ENCODE measurements at places on chromosomes 2 and 18. TPM values are rescaled to one million over a fixed set of nuclear protein-coding genes. Genes with fewer than 3 reads are reported as not detected.

DNA sequence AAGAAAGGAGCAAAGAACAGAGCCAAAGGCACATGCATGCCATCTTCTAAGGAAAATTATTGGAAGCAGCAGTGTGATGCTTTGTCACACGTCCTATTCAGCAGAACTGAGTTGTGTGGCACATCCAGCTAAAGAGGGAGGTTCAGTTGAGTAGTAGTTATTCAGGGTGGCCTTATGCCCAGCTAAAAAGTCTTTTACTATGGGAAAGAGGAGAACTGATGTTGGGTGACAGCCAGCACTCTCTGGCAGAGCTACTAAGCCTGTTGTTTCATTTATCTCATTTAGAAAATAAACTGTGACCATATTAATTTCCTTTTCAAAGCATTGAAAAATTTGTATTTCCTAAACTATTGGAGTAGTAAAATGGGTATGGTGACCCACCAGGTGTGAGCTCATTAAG lies 18.5 kb downstream of the ITGA6 start:
- H3K4me3 ChIP-seq, result no peak overlapping the region
- H3K4me1 ChIP-seq, result no peaks in the 10 kb centered on the region
- H3K27me3 ChIP-seq, result peaks cover 38% of the 10 kb centered on the region

- H3K36me3 ChIP-seq, result peaks cover 59% of the 10 kb centered on the region
- DNase-seq, result no peak
- H3K4me1 ChIP-seq, result peaks cover 3% of the 10 kb centered on the region
- no peak overlapping the region for H3K4me3 ChIP-seq
- no peaks in the 10 kb centered on the region for H3K27me3 ChIP-seq
These were observed 85.9 kb downstream of the USP40 start for GRCh38 chr2:233480490-233481202.

GRCh38 chr2:217743966-217744761 lies 258.6 kb downstream of the TNS1 start:
- no peak for DNase-seq
- peaks cover 3% of the 10 kb centered on the region for H3K4me1 ChIP-seq
- no peak overlapping the region for H3K27ac ChIP-seq
- H3K36me3 ChIP-seq, result no peaks in the 10 kb centered on the region
- no peak overlapping the region for H3K4me3 ChIP-seq
- no peaks in the 10 kb centered on the region for H3K27me3 ChIP-seq

GRCh38 chr2:234032279-234032856 lies 18.1 kb upstream of the SPP2 start:
- no peak for DNase-seq
- no peaks in the 10 kb centered on the region for H3K36me3 ChIP-seq
- no peak overlapping the region for H3K4me3 ChIP-seq
- no peak overlapping the region for H3K27ac ChIP-seq
- H3K27me3 ChIP-seq, result peaks cover 52% of the 10 kb centered on the region

- no peak overlapping the region for H3K4me3 ChIP-seq
- no peaks in the 10 kb centered on the region for H3K27me3 ChIP-seq
- DNase-seq, result no peak
- H3K36me3 ChIP-seq, result peaks cover 7% of the 10 kb centered on the region
These were observed 81.3 kb downstream of the SCN3A start for GRCh38 chr2:165122521-165122920.

- no peak overlapping the region for H3K4me3 ChIP-seq
- no peaks in the 10 kb centered on the region for H3K4me1 ChIP-seq
- H3K27me3 ChIP-seq, result peaks cover 9% of the 10 kb centered on the region
These were observed 57.7 kb downstream of the INHBB start for GRCh38 chr2:120403676-120404075.

- H3K4me3 ChIP-seq, result peak overlapping the region; percentile 89
- H3K27ac ChIP-seq, result peak overlapping the region; percentile 95
- H3K27me3 ChIP-seq, result peaks cover 3% of the 10 kb centered on the region
- peaks cover 40% of the 10 kb centered on the region for H3K4me1 ChIP-seq
- H3K36me3 ChIP-seq, result peaks cover 17% of the 10 kb centered on the region
These were observed 144.1 kb downstream of the EVA1A start for GRCh38 chr2:75416420-75417342.

DNA sequence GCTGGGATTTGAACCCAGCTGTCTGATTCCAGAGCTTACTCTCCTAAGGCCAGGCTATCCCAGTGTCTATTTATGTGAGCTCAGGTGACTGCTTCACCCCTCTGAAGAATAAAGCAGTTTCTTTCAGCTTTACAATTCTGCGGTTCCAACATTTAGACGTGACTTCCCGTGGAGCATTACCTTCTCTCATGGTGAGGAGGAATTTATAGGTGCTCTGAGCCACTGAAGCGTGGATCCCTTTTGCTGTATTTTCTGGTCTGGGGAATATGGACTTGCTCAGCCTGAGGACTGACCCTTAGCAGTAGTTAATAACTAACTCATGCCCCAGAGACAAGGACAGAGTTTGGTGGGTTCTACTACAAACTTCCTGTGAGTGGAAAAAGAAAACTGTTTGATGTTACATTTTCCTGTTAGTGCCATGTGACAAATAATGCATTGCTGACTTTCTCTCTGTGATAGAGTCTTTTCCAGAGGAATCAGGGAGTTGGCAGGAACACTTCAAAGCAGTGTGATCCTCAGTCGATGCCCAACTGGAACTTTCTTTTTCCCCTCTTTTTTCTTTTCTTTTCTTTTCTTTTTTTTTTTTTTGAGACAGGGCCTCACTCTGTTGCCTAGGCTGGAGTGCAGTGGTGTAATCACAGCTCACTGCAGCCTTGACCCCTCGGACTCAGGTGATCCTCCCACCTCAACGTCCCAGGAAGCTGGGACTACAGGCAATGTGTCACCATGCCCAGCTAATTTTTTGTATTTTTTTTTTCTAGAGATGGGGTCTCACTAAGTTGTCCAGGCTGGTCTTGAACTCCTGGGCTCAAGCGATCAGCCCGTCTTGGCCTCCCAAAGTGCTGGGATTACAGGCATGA lies 21.9 kb downstream of the CASP10 start:
- H3K27me3 ChIP-seq, result no peaks in the 10 kb centered on the region
- H3K4me3 ChIP-seq, result no peak overlapping the region
- no peak for DNase-seq
- peaks cover 36% of the 10 kb centered on the region for H3K4me1 ChIP-seq
- H3K36me3 ChIP-seq, result peaks cover 30% of the 10 kb centered on the region

DNA sequence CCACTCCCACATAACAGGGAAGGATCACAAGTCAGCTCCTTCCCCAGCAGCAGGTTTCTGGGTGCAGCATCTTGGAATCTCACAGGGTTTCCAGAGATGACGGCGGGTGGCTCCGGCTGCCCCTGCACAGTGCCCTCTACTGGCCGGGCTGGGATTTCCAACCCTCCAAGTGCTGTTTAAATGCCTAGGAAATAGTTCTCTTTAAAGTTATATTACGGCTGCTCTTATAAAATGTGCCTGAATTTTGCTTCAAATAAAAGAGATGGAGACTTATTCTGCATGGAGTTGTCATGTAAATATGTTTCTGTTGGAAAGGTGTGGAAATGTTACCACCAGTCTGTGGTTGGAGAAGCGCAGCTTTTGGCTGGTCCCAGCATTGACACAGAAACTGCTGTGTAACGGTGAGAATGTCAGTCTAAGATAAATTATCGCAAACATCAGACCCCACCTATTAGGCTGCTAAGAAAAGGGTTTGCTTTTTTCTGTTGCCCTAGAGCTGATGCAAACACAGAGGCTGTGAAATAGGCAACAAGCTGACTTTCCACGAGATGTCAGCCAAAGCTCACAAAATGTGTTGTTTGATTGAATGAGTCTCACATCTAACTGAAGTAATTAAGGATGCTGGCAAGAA lies 3.3 kb upstream of the HJURP start:
- peaks cover 7% of the 10 kb centered on the region for H3K36me3 ChIP-seq
- no peak overlapping the region for H3K27ac ChIP-seq
- H3K4me3 ChIP-seq, result no peak overlapping the region
- H3K4me1 ChIP-seq, result peaks cover 22% of the 10 kb centered on the region
- H3K27me3 ChIP-seq, result peaks cover 5% of the 10 kb centered on the region

DNA sequence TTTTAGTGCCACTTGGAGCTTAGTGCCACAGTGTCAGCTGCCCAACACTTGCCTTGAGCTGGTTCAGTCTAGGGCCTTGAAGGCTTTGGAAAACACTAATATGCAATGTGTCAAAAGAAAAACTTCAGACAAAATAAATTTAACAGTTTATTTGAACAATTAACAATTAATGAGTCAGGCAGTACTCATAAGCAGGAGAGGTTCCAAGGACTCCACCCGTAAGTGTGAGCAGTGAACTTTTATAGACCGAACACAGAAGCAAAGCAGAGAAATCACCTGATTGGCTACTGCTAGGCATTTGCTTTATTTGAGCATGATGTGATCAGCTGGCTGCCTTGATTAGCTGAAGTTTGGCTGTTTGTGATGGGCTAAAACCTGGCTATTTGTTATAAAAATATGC lies 49.5 kb upstream of the TBC1D8 start:
- DNase-seq, result no peak
- no peak overlapping the region for H3K27ac ChIP-seq
- H3K36me3 ChIP-seq, result no peaks in the 10 kb centered on the region
- no peak overlapping the region for H3K4me3 ChIP-seq
- H3K4me1 ChIP-seq, result no peaks in the 10 kb centered on the region

DNA sequence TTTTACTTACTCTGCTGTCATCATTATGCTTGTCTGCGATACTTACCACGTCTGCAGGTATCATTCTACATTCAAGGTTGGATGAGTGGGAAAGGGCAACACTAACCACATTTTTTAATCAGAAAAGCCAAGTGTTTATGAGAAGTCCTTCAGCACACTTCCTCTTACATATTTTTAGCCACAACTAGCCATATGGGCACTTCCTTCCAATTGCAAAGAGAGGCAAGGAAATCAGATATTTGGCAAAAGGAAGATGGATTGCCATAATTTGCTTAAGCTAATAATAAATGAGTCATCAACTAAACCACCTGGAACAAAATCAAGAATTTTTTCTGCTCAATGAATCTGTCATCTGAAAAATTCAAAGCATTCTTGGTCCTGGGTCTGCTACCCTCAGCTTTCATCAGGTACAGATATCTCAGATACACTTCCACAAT lies 16.7 kb upstream of the MRO start:
- H3K4me3 ChIP-seq, result peak overlapping the region; percentile 16
- no peak for DNase-seq
- peak overlapping the region; percentile 35 for H3K27ac ChIP-seq
- peaks cover 30% of the 10 kb centered on the region for H3K4me1 ChIP-seq

DNA sequence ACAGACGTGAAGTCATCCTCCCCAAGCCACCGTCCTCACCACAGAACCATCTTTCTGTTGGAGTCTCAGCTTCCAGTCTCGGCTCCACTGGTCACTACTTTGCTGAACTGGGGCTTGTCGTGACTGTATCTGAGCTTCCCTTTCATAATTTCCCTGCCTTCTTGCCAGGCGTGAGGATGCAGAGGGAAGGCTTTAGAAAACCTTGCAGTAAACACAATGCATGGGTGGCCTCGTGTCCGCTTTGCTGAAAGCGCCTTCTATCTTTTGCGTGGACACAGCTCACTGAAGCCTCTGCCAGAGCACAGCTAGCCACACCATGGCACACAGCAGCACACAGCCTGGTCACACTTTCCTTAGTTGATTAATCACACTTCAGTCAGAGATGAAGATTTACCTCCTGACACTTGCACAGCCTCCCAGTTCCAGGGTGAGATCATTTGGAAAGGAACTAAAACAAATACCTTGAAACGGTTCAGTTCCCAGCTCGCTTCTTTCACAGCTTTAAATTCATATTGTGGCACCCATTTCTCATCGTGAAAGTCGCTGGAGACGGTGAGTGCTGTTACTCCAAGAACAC lies 2.8 kb upstream of the GPR45 start:
- no peaks in the 10 kb centered on the region for H3K27me3 ChIP-seq
- no peak overlapping the region for H3K4me3 ChIP-seq
- H3K27ac ChIP-seq, result no peak overlapping the region
- H3K4me1 ChIP-seq, result peaks cover 25% of the 10 kb centered on the region
- no peaks in the 10 kb centered on the region for H3K36me3 ChIP-seq
- DNase-seq, result no peak

DNA sequence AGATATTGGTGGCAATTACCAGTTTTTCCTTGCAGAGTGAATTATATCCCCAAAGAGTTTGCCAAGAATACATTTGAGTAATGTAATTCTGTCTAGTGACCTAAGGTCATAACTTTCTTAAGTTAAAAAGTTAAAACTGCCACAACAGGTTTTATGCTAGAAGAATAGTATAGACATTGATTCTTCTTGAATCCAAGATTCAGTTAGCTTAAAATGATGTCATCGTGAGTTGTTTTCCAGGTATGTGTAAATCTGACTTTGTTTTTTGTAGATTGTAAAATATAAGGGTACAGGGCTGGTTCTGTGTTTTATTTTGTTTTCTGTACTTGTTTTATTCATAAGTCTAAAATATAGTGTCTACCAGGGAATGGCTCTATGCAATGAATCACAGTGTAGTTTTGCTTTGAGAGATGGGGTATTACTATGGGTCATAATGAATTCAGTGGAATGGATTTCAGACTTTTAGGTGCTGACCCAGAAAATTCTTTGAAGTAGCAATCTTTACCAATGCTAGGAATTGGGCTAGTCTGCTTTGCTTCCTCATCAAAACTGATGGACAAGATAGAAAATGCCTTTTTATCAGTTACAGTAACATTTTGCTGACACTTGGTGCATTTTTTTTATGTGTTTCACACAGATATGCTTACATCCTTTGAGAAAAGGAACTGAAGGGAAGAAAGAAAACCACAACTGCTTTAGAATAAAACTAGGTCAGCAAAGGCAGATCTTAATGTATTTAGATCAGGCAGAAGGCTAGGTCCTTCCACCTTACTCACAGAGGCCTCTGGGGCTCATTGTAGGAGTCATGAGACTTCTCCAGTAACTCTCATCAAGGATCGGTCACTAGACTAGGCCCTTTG lies 20.8 kb upstream of the MGAT5 start:
- H3K4me3 ChIP-seq, result peak overlapping the region; percentile 52
- peaks cover 90% of the 10 kb centered on the region for H3K4me1 ChIP-seq
- no peaks in the 10 kb centered on the region for H3K27me3 ChIP-seq
- peak overlapping the region; percentile 86 for H3K27ac ChIP-seq

- peaks cover 3% of the 10 kb centered on the region for H3K36me3 ChIP-seq
- H3K27ac ChIP-seq, result peak overlapping the region; percentile 95
- H3K4me3 ChIP-seq, result peak overlapping the region; percentile 50
- DNase-seq, result no peak
- H3K27me3 ChIP-seq, result no peaks in the 10 kb centered on the region
These were observed 91.1 kb downstream of the CABLES1 start for GRCh38 chr18:23226391-23226790.

DNA sequence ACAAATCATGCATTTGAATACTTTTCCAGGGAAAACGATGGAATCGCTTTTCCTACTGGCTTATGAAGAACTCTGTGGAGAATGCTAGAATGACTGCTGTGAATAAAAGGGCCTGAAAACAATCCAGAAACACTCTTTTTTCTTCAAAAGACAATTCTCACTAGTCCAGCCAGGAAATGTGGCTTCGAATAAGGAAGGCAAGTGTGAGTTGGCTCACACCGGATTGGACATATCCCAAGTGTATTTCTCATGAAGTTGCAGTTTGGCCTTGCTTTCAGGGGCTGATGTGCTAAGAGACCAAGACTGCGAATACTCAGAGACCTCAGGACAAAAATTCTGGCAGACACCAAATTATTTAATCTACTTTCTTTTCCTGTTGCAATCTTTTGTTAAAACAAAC lies 54.1 kb downstream of the FIGN start:
- DNase-seq, result no peak
- no peaks in the 10 kb centered on the region for H3K4me1 ChIP-seq
- H3K27me3 ChIP-seq, result no peaks in the 10 kb centered on the region
- H3K36me3 ChIP-seq, result no peaks in the 10 kb centered on the region

TRIM43 gene
- total RNA-seq, result not detected

DNAJC5G gene
- not detected for total RNA-seq

FBXO48 gene
- total RNA-seq, result 1.8 TPM

CAPN14 gene
- total RNA-seq, result 3.3 TPM

CTLA4 gene
- 0.54 TPM for total RNA-seq

SP140 gene
- total RNA-seq, result 330 TPM

LIMS4 gene
- not detected for total RNA-seq

LRATD1 gene
- not detected for total RNA-seq

HOXD1 gene
- not detected for total RNA-seq

SALL3 gene
- total RNA-seq, result not detected

DQX1 gene
- 0.51 TPM for total RNA-seq

Data from activated B cell treated with CpG ODN at 0.5 μM for 24 hours (primary cell).